ENCODE measurements at places on chromosomes 16 and 17.
A peak's percentile ranks its signal among the peaks of the same experiment; 100 is the strongest.

DNA sequence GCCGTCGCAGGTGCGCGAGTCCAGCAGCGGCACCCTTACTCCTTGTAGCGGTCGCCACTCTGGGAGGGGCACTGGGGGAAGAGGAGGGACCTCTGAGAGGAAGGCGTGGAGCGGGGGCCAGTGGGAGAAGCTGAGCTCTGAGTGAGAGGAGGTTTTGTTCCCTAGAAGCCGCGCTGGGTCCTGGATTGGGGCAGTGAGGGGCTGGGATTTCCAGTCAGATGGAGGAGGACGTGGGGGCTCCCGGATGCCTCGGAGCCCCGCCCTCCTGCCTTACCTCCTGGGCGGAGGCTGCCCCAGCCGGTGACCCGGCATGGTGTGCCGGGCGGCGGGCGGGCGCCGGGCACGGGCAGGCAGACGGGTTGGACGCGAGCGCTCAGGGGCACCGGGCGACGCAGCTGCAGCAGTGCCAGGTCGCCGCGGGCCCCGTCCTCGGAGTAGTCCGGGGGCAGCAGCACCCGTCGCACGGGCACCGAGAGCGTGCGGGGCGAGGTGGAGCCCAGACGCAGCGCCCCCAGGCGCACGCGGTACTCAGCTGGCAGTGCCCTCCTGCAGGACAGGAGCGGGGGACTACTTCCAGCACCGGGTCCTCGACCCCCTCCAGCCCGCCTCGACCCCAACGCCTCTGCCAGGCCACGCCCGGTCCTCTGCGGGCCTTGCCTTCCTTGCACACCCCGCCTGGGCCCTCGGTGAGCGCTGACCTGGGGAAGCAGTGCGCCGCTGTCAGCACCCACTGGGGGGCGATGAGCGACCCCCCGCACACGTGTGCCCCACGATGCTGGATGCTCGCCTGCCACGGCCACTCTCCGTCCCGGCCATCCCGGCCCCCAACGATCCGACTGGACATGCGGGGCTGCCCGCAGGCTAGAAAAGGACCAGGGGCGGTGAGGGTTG lies 2.0 kb downstream of the PRSS33 start:
- DNase-seq: no peak

DNA sequence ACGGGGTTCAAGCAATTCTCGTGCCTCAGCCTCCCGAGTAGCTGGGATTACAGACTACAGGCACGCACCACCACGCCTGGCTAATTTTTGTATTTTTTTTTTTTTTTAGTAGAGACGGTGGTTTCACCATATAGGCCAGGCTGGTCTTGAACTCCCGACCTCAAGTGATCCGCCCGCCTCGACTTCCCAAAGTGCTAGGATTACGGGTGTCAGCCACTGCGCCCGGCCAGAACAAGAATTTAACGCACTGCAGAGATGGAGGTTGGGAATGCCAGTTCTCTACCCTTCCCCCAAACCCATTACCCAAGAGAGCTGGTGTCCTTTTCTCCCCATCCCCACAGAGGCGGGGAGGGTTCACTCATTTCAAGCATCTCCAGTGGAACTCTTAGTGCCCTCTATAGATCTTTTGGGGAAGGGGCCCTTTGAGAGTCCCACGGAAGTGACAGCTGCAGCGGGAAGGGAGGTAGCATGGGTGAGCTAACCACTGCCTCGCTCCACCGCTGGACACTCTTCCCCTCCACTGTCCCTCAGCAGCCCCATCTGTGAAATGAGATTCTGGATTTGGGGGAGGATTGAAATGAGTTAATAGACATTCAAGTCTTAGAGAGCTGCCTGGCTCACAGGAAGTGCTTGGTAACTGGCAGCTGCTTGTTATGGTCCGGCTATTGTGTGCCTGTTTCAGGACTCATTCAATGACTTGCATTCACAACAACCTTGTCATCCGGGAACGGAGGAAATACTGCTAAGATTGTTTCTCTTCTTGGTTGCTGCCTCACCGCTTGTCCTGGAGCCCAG lies 3.5 kb upstream of the UBALD2 start:
- no peak for DNase-seq

DNA sequence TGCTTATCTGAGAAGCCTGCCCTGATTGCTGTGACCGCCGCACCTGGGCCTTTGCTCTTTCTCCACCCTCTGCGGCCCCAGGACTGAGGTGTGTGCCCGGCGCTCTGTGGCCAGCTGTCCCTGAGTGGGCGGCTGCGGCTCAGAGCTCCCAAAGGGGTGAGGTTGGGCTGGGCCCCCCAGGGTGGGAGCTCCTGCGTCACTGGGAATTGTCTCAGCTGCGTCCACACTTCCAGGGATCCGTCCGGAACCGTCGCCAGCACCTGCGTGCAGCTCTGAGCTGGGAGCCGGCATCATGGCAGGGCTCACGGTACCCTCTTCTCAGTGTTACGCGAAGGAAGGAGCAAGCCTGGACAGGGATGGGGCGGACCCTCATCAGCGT lies 24.3 kb downstream of the ZNF469 start:
- DNase-seq: no peak

GRCh38 chr16:31177136-31177535 lies 2.8 kb upstream of the FUS start:
- DNase-seq: no peak

DNA sequence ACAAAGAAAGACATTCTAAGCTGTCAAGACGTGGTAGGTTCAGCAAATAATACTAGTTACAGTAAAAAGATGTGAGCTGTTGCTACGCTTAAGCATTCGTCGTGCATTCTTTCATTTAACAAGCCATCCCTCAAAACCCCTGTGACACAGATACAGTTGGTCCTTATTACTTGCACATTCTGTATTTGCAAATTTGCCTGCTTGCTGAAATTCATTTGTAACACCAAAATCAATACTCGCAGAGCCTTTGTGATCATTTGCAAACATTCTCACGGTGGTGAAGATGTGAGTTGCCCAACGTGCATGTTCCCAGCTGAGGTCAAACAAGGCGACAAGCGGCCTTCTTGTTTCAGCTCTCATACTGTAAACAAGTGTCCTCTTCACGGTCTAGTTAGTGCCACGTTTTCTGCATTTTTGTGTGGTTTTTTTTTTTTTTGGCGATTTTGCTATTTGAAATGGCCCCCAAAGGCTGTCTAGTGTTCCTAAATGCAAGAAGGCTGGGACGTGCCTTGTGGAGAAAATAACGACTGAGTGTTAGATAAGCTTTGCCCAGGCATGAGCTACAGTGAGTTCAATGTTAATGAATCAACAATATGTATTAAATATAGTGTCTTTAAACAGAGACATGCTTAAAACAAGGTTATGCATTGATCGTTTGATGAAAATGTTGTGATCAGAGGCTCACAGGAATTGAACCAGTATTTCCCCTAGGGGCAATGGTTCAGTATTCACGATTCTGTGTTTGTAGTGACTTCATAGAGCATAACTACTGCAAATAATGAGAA lies 84.1 kb downstream of the RAB11FIP4 start:
- DNase-seq: no peak

- DNase-seq: no peak
Observed at GRCh38 chr16:10168258-10168657, 14.0 kb downstream of the GRIN2A start.

DNA sequence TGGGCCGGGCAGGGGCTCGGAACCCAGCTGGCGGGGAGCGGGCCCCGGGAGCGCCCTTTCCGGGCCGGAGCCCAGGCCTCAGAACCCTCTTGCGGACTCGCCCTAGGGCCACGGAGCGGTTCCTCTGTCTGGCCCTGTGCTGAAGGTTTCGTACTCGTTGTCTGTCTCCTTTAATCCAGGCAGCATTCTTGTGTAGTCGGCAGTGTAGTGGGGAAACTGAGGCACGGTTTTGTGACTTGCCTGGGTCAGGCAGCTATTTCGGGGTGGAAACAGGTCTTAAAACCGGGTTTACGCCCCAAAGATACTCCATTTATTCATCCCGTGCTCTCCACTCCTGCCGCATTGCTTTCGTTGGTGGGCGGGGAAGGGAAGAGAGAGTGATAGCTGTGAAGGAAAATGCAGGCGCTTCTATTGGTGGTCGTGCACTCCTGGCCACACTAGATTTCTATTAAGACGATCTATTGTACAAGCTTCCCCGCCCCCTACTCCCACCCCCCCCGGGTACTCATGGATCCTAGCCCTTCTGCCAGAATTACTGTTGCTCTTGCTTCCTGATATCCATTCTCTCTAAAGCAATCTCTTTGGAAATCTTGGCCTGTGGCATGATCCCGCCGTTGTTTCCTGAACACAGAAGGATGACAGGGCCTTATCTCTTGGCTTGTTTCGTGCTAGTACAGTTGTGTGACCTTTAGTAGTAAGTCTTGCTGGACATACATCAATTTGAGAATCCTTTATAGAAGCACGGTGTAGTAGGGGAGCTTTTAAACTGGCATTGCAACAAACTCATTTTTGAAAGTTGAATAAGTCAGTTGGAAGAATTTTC lies 751 bp downstream of the DCAF7 start:
- no peak for DNase-seq

DNA sequence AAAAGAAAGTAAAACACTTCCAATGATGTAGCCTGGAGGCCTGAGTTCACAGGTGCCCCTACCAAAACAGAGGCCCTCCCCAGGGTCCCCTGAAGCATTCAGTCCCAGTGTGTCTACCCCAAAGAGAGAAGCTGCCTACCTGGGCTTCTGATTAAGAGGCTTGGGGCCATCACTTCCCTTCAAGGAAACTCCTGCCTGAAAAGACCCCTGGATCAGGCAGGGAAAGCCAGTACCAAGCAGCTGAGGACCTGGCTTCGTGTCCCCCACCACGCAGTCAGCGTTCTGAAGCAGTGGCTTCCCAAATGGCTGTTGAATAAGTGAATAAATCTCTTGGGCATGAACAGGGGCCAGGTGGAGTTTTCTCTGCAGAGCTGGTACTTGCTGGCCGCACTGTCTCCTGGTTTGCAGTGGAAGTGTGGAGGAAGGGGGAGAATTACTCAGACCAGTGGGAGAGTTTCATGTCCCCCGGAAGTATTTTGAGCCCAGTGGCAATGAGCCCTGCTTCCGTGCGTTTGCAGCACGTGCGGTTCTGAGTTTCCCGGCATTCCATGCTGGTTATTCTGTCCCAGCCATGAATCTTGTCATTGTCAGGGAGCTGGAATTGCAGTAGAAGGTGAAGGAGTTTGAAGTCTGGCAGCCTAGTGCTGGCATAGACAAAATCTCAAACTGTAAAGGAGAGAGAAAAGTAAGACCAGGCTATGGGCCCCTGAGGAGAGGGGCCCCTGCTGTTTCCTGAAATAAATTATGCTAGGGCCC lies 27.0 kb downstream of the RMI2 start:
- no peak for DNase-seq

- DNase-seq: no peak
Observed at GRCh38 chr17:71267668-71268067, 853.2 kb upstream of the SOX9 start.

DNA sequence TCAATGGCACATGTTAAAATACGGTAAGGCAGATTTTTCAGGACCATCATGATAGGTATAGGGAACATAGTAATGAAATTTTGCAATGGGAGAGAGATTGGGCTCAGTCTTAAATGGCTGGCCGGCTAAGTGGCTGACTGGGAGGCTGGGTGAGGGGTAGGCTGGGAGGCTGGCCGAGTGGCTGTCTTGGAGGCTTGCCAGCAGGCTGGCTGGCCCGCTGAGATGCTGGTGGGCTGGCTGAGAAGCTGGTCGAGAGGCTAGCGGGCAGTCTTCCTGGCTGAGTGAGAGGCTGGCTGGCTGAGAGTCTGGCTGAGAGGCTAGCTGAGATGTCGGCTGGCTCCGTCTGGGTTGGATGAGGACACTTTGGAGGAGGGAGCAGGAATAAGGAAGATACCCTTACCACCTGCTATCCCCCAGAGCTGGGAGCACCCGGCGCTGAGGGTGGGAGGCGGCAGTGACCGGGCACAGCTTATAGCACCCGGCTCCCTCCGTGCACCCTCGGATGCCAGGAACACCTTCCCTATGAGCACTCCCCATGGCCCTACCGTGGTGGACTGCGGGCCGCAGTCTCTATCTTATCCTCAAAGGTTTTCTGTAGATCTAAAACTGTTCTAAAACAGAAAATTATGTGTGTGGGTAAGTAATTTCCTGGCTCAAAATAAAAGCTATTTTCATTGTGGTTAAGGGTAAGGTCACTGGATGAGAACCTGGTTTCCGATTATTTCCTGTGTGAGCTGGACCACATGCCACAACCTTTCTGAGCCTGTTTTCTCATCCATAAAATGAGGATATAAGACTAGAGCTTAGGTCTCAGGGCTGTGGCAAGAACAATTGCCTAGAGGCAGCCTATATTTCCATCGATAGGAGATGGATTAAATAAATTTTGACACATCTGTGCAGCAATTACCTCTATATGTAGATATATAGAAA lies 34.5 kb upstream of the TMC5 start:
- DNase-seq: no peak

GRCh38 chr17:56681561-56682266 lies 88.2 kb downstream of the NOG start:
- peak; percentile 91 for DNase-seq

DNA sequence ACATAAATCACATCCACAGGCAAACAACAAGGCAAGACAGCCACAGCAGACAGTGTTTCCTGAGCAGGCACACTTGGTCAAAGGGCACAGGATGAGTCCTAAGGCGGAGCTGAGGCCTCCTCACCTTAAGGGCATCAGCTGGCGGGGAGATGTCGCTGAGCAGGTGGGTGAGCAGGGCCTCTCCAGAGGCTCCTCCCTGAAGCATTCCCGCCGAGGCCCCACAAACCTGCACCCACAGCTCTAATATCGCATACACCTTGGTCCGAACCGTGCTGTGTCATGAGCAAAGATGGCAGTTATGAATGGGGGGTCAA lies 29.3 kb downstream of the PELP1 start:
- DNase-seq: no peak

DNA sequence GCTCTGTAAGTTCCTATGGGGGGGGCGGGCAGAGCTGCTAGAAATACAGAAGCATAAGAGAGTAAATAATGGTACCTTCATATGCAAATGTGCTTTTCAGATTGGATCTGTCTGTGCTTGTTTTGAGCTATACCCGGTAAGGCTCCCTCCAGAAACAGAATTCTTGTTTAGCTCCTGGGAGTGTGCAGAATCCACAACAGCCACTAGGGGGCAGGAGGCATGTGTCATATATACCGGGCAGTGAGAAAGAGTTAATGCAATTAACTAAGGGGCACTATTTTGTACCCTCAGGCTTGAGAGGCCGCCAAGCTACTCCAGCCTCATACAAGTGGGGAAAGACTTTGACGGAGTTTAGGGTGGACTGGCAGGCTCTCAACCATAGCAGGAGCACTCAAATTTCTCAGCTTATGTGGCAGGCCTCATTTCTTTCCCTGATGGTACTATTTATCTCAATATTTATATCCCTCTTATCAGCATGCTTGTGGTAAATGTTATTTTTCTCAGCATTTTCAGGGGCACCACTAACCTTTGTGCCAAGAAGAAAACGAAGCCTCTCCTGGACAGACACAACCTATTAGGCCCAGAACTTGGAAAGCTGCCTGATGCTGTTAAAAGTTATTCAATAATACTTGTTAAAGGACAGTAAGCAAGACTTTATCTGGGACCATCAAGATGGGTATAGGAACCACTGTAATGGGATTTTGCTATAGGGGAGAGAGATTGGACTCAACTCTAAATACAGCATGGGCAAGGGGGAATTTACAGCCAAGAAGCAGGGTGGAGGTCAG lies 10.7 kb upstream of the CENPV start:
- peak; percentile 77 for DNase-seq

DNA sequence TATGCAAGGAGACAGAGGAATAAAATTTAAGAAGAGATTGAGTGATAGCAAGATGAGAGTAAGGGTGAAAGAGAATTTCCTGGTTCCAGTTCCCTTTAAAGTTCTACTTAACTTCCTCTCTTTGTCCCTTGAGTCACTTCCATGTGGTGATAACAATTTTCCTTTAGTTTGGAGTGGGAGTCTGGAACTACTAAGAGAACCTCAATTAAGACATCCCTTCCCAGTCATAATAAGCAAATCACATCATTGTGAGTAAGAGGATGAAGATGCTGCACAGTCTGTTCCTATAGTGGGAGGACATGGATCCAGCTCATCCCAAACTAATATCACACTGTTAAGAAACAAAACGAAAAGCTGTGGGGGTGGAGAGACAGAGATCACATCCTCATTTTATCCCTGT lies 24.4 kb downstream of the TBX21 start:
- DNase-seq: no peak

Data from SW 1271 (cell line).